Esophagus squamous epithelium (tissue), 5 donors: ENCODE measurements at places on chromosomes 5 and 9.

- no peak for DNase-seq
These were observed 5.5 kb upstream of the PSAT1 start for GRCh38 chr9:78291240-78291925.

- DNase-seq, result no peak
These were observed 2.7 kb downstream of the PCDHGC5 start for GRCh38 chr5:141491323-141492167.

DNA sequence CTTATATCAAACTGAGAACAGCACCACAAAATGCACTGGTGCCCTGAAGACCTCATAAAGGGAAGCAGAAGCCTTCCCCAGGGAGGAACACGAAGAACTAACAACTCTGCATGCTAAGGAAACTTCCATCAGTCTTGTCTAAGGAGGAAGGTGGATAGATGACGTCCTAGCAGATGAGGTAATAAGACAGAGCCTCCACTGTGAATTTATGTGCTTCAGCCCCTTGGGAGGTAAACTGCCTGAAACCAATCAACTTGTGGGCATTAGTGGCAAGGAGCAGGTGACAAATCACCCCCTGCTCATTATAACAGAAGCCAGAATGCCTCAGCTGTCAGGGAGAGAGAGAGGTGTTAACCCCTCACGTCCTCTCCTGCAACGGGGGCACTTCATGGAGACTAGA lies 48.9 kb upstream of the SPIN1 start:
- DNase-seq, result no peak

DNA sequence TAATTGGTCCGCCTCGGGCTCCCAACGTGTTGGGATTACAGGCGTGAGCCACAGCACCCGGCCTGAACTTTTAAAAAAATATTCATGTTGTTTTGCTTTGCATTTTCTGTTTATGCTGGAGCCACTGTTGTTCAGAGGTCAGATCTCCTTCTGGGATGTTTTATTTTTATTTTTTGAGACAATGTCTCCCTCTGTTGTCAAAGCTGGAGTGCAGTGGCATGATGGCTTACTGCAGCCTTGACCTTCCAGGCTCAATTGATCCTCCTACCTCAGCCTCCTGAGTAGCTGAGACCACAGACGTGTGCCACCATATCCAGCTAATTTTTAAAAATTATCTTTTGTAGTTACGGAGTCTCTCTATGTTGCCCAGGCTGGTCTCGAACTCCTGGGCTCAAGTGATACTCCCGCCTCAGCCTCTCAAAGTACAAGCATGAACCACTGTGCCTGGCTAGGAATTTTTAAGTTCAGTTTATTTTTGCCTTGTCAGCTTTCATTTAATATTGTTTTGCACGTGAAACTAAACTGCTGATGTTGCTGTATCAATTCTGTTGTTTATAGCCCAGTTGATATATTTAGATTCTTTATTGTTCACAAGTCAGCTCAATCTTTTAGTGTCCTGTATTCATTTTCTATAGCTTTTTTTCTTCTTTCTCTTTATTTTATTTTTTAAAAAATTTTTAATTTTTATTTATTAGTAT lies 13.7 kb downstream of the TMEFF1 start:
- no peak for DNase-seq

GRCh38 chr5:170109059-170110031 lies 3.6 kb downstream of the FOXI1 start:
- no peak for DNase-seq

- DNase-seq, result no peak
These were observed 84.3 kb upstream of the CAST start for GRCh38 chr5:96577909-96578308.

DNA sequence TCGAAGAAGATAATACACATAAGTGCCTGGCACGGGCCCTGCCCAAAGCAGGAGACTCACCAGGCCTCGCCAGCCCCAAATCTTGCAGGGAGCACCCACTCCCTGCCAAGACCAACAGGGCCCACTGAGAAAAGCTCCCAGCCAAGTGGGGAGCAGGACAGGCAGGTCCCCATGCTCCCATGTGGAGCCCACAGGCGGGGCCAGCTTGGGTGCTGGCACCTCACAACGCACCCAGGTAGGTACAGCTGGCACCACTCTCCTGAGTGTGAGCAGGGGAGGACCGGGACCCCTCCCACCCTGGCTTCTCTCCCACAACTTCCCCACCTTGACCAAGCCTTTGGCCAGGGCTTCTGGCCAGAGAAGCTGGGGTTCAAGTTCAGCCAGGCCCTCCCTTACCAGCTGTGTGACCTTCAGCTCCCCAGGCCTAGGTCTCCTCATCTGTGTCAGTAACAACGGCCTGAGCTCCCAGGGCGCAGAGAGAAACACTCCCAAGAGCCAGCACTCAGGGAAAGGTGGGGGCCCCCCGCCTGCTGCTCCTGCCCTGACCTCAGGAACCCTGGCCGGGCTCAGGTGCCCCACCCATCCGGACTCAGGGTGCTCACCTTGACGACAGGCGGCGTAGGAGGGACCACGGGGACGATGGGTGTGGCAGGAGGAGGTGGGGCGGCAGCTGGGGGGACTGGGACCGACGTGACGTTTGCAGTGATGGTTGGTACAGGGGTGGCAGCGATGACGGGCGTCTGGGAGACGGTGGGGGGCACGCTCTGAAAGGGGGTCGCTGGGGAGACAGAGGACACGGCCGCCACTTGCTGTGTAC lies 17.8 kb downstream of the BRD3 start:
- DNase-seq, result no peak

- no peak for DNase-seq
These were observed 10.0 kb upstream of the ARAP3 start for GRCh38 chr5:141691867-141692532.

GRCh38 chr5:35863159-35863558 lies 6.5 kb downstream of the IL7R start:
- no peak for DNase-seq

DNA sequence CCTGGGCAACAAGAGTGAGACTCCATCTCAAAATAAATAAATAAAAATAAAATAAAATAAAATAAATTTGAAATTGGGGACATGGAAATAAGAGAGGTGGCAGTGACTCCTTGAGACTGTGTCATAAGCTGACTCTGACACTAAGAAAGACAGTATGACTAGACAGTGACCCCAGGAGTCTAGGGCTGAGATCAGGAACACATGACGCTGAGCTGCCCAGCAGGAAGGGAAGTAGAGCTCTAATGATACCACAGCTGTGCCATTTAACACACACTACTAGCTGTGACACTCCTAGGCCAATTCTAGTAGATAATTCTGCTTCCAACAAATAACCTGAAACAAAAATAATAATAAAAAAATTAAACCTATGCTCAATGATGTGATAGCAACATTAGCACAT lies 293.0 kb downstream of the SEC61B start:
- DNase-seq, result no peak

GRCh38 chr5:104344809-104345208 lies 782.2 kb upstream of the NUDT12 start:
- DNase-seq, result no peak

DNA sequence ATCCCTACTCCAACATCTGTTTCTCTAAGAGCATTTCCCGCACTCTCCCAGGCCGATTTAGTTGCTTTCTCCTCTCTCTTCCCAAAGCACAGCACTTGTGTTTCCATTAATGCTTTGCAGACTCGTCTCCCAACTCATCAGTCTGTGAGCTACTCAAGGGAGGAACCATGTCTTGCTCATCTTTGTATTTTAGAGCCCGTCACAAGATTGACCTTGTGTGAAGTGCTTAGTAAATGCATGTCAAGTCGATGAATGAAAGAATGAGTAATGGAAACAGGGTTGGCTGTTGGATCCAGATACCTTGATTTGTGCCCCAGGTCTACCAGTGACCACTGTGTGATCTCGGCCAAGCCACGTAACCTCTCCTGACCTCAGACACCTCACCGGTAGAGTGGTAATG lies 99.3 kb downstream of the KLF4 start:
- DNase-seq, result no peak
